ENCODE measurements at places on chromosomes 11 and 22. TPM values are rescaled to one million over a fixed set of nuclear protein-coding genes. Genes with fewer than 3 reads are reported as not detected.

OLFML1 gene
- 0.18 TPM for total RNA-seq

OR52I2 gene
- total RNA-seq = not detected

SF3B2 gene
- total RNA-seq = 295 TPM

C11orf16 gene
- total RNA-seq = not detected

FZD4 gene
- total RNA-seq = 9.8 TPM

Data from WTC11 (cell line).